ENCODE measurements at places on chromosomes 3 and 15.

DNA sequence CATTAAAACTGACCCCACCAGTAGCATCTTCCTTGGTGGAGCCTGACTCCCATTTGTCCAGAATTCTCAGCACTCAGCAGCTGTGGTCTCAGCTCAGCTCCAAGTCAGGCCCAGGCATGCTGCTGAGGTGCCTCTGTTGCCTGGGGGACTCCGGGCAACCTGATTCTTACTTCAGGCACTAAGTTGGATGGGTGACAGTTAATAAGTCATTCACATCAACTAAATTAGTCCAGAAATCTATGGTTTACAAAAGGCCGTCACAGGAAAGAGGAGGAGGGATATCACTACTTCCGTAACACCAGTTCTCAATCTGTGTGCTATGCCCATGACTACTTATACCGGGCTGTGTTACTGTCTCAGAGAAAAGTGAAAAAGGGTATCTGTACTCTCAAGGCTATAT, 310.2 kb downstream of the SATB1 start:
- DNase-seq: no peak

DNA sequence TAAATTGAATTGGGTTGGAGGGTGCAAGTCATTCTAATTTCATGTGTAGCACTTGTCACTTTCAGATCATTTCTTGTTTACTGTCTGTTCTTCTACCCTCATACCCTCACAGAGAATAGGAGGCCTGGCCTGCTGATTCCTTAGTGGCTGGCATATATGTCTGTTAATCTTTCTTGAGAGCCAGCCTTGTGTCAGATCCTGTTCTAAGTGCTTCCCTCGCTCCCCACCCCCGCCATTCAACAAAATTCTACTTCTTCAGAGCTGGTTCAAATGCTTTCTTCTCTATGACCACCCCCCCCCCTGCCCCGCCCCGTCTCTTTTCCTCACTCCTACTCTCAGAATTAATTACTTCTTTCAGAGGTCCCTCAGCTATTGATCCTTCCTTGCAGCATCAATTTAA, 1.5 kb upstream of the U2SURP start:
- DNase-seq: no peak

DNA sequence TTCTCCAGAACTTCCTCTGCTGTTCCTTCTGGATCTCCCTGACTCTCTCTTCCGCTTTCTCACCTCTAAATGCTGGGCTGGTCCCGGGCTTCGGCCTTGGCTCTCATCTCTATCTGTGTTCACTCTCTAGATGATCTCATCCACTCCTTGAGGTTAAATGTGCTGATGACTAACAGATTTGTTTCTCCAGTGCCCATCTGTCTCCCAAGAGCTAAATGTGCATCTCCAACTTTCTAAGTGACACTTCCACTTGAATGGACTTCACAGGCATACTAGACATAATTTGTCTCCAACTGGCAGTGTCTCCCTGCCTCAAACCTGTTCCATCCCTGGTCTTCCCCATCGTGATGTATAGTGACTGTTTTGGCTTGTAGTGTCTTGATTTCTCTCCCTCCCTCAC, 95.3 kb downstream of the ITPR1 start:
- no peak for DNase-seq

DNA sequence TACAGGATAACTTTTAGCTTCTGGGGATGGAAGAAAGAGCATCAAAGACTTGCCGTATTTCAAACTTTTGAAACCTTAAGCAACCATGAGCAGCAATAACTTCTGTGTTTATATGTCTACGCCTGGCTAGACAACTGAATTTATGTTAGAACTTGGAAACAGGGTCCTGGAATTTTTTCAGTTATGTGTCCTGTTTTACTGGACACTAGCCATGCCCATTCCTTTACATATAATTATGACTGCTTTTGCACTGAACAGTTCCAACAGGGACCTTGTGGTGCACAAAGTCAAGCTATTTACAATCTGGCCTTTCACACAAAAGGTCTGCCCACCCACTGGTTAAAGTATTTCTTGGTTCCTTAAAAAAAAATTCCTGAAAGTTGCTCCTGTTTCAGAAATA, 37.1 kb downstream of the TJP1 start:
- no peak for DNase-seq

DNA sequence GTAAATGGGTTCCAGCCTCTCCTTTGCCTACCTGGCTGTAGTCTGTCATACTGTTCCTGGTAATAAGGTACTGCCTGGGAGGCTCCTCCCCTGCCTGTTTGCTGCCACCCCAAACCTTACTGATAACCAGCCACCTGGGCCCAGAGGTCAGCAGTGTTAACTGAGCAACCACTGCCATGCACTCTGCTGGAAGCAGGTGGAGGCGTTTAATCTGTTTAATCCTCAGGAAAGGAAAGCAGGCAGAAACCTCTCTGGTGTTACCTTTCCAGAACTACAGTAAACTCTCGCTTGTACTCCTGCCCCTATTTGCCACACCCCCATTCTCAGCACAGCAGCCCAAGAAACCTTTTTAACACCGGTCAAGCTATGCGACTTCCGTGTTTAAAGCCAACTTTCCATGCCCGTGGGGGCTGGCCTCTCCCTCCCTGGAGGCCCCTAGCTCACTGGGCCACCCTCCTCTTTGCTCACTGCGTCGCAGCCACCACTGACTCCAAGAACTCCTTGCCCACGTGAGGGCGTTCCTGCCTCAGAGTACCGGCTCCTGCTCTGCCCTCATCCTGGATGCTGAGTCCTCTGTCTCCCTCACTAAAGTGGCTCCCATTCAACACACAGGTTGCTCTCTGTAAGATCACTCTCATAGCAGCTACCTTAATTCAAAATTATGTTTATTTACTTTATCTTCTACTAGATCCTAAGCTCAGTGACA, 8.3 kb downstream of the BDH1 start:
- DNase-seq: no peak

- no peak for DNase-seq
Observed at GRCh38 chr3:69254351-69254750, 131.5 kb downstream of the FRMD4B start.

DNA sequence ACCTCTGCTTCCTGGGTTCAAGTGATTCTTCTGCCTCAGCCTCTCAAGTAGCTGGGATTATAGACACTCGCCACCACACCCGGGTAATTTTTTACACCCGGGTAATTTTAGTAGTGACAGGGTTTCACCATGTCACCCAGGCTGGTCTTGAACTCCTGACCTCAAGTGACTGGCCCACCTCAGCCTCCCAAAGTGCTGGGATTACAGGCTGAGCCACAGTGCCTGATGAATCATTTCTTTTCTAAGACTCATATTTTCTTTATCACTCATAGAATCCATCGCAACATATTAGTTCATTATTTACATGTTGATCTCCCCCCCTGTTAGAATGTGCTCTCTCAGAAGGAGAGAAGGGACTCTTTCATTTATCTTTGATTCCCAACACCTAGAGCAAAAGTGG, 109.5 kb upstream of the PTPRG start:
- DNase-seq: no peak

DNA sequence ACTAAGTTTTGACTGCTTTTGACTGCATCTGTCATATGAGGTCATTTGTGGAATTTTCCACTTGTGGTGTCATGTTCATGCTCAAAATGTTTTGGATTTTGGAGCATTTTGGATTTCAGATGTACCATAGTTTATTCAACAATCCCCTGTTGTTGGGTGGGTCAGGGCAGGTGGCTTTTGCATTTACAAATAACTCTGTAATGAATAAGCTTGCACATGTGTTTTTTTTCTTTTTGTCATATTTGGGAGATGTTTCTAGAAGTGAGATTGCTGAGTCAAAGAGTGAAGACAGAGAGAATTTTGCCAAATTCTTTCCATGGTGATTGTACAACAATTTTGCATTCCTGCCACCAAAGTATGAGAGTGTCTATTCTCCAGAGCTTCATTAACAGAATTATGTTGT, 62.4 kb upstream of the ADPGK start:
- DNase-seq: no peak

DNA sequence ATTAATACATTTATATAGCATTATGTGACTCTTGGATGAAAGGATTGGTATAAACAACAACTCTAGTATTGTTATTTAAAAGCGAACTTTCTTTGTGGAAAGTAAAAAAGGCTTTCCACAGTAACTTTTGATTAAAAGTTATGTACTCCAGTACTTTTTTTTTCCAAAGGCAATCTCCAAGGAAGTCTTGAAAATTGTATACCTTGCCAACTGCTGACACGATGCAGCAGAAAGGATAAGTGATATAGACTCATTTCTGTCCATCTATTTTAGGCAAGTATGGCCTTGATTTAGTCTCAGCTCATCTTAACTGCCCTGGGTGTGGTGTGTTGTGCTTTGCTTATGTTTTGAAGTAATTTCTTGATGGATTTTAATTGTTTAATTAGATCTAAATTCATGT, 79.7 kb downstream of the OTOL1 start:
- DNase-seq: no peak

GRCh38 chr3:193964517-193964880, 171.4 kb upstream of the HES1 start:
- no peak for DNase-seq

DNA sequence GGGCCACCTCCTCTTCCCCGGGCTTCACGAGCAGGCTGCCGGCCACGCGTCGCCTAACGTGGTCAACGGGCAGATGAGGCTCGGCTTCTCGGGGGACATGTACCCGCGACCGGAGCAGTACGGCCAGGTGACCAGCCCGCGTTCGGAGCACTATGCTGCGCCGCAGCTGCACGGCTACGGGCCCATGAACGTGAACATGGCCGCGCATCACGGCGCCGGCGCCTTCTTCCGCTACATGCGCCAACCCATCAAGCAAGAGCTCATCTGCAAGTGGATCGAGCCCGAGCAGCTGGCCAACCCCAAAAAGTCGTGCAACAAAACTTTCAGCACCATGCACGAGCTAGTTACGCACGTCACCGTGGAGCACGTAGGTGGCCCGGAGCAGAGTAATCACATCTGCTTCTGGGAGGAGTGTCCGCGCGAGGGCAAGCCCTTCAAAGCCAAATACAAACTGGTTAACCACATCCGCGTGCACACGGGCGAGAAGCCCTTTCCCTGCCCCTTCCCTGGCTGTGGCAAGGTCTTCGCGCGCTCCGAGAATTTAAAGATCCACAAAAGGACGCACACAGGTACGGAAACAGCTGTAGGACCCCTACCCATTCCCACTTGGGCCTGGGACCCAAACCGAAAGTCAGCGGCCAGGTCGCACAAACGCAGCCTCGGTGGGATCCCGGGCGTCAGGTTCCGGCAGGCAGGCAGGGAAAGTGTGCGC, 1.5 kb downstream of the ZIC1 start:
- no peak for DNase-seq

- DNase-seq: no peak
Observed at GRCh38 chr15:90219421-90220141, 14.2 kb downstream of the CIB1 start.
